ENCODE measurements at places on chromosomes 7 and 10.

DNA sequence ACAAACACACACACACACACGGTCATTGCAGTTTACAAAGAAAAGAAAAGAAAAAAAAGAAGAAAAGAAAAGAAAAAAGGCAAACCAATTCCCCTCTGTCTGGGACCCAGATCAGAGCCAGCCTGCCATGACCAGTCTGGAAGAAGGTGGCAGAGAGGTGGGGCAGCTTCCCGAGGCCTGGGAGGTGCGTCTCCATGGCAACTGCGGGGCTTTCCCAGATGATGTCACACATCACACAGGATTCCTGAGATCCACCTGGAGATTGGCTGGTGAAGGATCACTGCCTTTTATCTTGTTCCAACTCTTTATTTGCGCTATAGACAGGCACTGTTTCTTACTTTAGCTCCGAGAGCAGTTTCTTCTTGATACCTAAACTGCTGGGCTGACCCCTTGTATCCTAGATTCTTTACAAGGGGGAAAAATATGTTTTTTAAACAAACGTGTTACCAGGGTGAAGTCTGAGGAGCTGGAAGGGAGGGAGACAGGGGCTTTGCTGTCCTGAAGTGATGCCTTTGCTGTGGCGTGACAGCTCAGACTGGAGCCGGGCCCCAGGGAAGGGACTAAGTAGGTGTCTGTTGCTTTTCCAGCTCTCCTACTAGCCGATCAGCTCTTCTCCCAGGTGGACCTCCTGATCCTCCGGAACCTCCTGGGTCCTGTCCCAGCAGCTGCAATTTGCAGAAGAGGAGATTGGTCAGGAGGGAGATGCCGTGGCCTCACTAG lies 298.5 kb downstream of the KLF6 start:
- no peak for DNase-seq

GRCh38 chr7:601595-602340 lies 82.1 kb upstream of the PDGFA start:
- DNase-seq: peak; percentile 92

GRCh38 chr10:84567133-84567532 lies 238.7 kb downstream of the CCSER2 start:
- no peak for DNase-seq

- DNase-seq: no peak
Observed at GRCh38 chr10:2650328-2650727, 417.0 kb upstream of the PFKP start.

DNA sequence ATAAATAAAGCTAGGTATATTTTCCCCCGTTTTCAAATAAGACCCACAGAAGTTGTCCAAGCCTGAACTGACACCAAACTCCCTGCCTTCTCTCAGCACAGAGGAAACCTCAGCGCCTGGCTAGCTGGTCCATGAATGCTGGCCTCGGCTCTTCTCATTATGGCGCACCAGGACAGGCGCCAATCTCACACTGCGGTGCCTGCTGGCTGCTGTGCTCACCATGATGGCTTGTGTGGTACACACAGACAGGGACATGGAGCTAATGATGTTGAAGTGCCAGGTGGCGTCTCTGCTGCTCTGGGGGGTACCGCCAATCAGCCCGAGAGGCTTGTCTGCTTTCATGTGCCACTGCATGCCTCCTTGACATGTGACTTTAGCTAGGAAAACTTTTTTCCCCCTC lies 43.2 kb upstream of the USP6NL start:
- DNase-seq: no peak
